ENCODE measurements at places on chromosomes 5 and 9. TPM values are rescaled to one million over a fixed set of nuclear protein-coding genes. Genes with fewer than 3 reads are reported as not detected.

Gene LRRC19
- total RNA-seq: not detected

Gene ODF2
- 10.7 TPM for total RNA-seq

DNA sequence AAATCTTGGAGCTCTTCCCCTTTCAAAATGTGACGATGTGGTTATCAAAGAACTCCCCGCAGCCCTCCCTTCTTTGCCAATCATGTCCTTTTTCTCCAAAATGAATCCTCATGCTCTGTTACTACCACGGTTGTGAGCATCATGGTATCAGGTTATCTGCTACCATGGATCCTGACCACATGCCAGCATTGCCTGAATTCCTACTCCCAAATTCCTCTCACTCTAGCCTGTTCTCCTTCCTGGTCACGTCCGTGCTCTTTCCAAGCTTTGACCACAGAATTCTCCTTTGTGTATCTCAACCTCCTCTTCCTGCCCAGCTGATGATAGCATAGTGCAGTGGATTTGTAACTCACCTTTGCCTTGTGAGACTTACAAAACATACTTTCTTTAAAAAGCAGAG lies 59.5 kb upstream of the FBXL7 start:
- no peaks in the 10 kb centered on the region for H3K27me3 ChIP-seq
- no peak overlapping the region for H3K4me3 ChIP-seq
- DNase-seq: no peak
- no peaks in the 10 kb centered on the region for H3K4me1 ChIP-seq

DNA sequence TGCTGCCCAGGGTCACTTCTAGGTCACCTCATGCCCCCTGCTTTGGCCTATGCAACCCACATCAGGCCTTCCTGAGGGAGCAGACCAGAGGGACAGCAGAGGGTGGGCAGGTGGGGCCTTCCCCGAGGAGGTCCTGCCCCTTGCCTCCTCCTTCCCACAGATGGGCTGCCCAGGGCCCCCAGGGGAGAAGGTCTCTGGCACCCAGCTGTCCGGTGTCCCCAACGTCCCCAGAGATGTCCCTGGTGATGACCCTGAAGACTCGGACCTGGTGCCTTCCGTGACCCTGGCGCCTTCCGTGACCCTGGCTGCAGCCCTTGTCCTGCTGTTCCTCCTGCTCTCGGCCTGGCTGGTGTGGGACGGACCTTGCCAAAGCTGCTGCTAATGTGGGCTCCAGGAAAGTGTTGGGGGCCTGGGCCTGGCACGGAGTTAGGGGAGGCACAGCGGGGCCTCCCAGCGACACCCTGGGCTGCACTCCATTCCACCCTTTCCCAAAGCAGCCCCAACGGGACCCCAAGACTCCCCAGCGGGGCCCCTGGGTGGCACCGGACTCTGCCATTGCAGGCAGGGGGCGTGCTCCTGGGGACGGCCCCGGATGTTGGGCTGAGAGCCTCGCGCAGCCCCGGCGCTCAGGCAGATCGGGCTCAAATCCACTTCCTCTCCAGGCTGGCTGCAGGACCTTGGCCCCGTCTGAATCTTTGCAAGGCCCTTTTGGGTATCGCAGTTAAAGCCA lies 6.8 kb upstream of the SLC2A6 start:
- no peaks in the 10 kb centered on the region for H3K36me3 ChIP-seq
- H3K27me3 ChIP-seq: no peaks in the 10 kb centered on the region
- no peak overlapping the region for H3K27ac ChIP-seq

DNA sequence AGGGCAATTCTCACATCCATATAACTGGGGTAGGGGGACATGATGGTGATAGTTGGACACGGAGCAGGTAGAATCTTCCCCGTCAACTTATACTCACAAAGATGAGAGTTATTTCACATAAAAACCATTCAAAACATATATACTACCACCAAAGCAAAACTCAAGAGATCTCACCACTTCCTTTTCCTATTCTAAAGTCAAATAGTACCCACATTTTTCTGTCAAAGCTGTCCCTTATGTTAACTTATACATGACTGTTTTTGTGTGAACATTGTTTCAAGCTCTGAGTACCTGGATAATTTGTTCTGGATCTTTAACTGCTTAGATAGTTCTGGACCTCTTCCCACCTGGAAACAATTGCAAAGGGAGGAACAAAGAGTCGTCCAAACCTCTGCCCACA lies 95.5 kb upstream of the MAN2A1 start:
- no peaks in the 10 kb centered on the region for H3K4me1 ChIP-seq
- no peak for DNase-seq
- H3K36me3 ChIP-seq: no peaks in the 10 kb centered on the region
- no peak overlapping the region for H3K4me3 ChIP-seq
- H3K27ac ChIP-seq: no peak overlapping the region
